IMR-90 (cell line): ENCODE measurements at places on chromosomes 12 and 14. TPM values are rescaled to one million over a fixed set of nuclear protein-coding genes. Genes with fewer than 3 reads are reported as not detected.

DNA sequence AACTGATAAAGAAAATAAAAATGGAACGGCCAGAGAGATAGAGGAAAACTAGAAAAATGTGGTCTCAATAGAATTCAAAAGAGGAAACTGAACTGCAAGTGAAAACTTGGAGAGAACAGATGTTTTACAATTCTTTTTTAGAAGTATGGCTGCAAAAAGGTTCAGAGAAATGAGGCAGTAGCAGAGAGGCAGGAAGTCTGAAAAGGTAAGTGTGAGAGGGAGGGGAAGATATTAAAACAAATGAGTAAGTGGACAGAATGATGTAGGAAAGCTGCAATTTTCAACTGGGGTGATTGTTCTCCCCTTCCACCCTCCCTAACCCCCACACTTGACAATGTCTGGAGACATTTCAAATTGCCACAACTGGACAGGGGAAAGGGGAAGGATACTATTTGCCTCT is 12.9 kb downstream of the BTBD7 start:
- H3K27ac ChIP-seq = no peak overlapping the region
- H3K4me1 ChIP-seq = peaks cover 12% of the 10 kb centered on the region
- no peak for DNase-seq
- H3K27me3 ChIP-seq = no peaks in the 10 kb centered on the region

The MYF5 gene
- not detected in 2 replicates for total RNA-seq

The SNRNP35 gene
- total RNA-seq = 4.7 and 10.6 TPM in 2 replicates

GRCh38 chr12:20557096-20557495 is 138.0 kb upstream of the SLCO1C1 start:
- H3K4me3 ChIP-seq = no peak overlapping the region
- no peak for DNase-seq
- H3K27ac ChIP-seq = no peak overlapping the region
- H3K4me1 ChIP-seq = no peaks in the 10 kb centered on the region

DNA sequence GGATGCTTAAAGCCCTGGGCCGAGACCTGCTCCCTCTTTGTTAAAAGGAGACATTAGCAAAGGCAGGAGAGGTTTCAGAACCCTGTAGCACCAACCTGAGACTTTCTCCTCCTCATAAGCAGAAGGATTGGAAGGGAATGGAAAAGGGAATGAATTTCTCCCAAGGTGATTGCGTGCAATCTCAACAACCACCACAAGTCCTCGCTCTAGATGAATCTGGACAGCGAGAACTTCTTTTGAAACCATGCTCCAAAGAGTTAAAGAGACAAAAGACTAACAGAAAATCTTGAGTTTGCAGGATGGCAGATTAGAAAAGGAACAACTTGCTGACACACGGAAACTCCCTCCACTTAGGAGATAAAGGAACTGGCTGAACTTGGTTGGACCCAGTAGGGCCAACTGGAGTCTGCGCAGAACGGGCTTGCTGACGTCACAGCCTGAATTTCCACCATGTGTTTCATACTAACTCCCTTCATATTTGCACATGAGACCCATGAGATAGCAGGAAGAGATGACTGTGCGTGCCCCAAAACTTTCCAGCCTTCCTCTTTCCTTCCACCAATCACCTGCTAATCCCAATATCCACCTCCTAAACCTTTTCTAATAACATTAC is 137.0 kb downstream of the PTPN11 start:
- no peak overlapping the region for H3K27ac ChIP-seq
- no peak for DNase-seq
- H3K36me3 ChIP-seq = no peaks in the 10 kb centered on the region
- H3K4me3 ChIP-seq = no peak overlapping the region

- DNase-seq = no peak
- H3K4me1 ChIP-seq = no peaks in the 10 kb centered on the region
- no peaks in the 10 kb centered on the region for H3K36me3 ChIP-seq
- no peak overlapping the region for H3K27ac ChIP-seq
Measured at GRCh38 chr14:58119381-58119780, 32.6 kb downstream of the ARMH4 start.

The GSC gene
- not detected in 2 replicates for total RNA-seq

GRCh38 chr14:25607192-25607591 is 557.2 kb upstream of the STXBP6 start:
- no peaks in the 10 kb centered on the region for H3K36me3 ChIP-seq
- H3K27ac ChIP-seq = no peak overlapping the region
- no peaks in the 10 kb centered on the region for H3K4me1 ChIP-seq
- no peak overlapping the region for H3K4me3 ChIP-seq
- H3K27me3 ChIP-seq = no peaks in the 10 kb centered on the region

The DENND5B gene
- 11.9 and 13.4 TPM in 2 replicates for total RNA-seq

DNA sequence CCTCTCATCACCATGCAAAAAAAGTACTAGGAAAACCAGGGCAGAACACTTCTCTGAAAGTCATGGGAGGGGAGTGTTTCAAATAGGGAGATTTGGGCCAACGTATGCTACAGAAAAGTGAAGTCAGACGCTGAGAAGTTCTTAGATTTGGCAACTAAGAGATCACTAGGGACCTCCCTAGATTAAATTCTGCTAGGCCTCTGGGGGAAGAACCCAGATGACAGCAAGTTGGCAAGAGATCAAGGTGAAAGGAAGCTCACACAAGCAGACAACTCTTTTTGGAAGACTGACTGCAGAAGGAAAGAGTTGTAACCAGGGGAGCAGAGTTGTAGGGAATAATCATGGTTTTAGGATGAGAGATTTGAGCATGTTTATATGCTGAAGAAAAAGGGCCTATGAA is 20.7 kb downstream of the IQSEC3 start:
- H3K36me3 ChIP-seq = no peaks in the 10 kb centered on the region
- H3K4me3 ChIP-seq = no peak overlapping the region
- H3K27me3 ChIP-seq = peaks cover 48% of the 10 kb centered on the region

The PLEKHD1 gene
- total RNA-seq = under 0.01 TPM in 1 of 2 replicates, not detected in the other

The IL26 gene
- total RNA-seq = not detected in 2 replicates

- peak; percentile 59 for DNase-seq
- peaks cover 13% of the 10 kb centered on the region for H3K4me1 ChIP-seq
- no peak overlapping the region for H3K27ac ChIP-seq
- no peak overlapping the region for H3K4me3 ChIP-seq
- H3K36me3 ChIP-seq = no peaks in the 10 kb centered on the region
- H3K27me3 ChIP-seq = no peaks in the 10 kb centered on the region
Measured at GRCh38 chr12:18578191-18578590, 159.6 kb downstream of the PLCZ1 start.

DNA sequence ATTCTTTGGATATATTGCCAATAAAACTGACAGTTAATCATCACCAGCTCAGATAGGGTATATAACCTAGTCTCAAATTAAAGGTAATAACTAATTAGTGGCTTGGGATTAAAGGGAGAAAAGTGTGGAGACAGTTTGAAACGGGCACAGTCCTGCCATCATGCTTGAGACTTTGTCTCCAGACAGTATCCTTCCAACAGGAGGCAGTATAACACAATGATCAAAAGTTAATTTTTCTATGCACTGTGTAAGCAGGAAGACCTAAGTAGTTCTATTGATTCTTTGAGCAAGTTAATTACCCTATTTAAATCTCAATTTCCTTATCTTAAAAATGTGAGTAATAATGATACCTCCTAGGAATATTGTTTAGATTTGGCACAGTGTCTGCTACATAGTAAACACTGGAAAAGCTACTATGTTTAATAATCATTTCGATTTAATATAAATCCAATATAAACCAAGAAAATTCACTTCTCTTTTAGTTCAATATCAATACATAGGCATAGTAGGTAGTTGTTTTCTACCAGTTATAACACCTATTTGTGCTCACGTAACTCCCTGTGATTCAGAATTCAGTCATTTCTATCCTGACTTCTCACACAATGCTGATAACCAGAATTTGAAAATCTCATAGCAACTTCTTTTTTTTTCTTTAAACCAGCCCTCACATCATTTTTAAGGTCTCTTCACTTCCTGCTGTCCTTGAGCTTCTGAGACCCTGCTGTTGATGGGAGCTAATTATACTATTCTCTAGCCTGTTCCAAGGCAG is 53.7 kb downstream of the GALNT4 start:
- no peaks in the 10 kb centered on the region for H3K36me3 ChIP-seq
- peaks cover 5% of the 10 kb centered on the region; the same call in 1 of the 2 replicates for H3K4me1 ChIP-seq
- H3K27ac ChIP-seq = no peak overlapping the region
- H3K4me3 ChIP-seq = no peak overlapping the region

DNA sequence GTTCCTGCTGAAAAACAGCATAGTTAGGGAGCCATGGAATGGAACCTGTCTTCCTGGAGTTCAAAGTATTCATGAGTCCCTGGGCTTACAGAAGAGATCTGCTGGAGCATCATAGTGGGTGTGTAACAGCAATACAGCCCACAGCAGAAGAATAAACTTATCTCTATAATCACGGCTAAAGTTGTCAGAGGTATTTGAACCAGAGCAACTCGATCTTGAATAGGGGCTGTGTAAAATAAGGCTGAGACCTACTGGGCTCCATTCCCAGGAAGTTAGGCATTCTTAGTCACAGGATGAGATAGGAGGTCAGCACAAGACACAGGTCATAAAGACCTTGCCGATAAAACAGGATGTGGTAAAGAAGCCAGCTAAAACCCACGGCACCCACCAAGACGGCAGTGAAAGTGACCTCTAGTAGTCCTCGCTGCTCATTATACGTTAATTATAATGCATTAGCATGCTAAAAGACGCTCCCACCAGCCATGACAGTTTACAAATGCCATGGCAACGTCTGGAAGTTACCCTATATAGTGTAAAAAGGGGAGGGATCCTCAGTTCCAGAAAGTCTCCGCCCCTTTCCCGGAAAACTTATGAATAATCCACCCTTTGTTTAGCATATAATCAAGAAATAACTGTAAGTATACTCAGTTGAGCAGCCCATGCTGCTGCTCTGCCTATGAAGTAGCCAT is 223.4 kb downstream of the PCNX1 start:
- peak; percentile 88 for DNase-seq
- no peaks in the 10 kb centered on the region for H3K27me3 ChIP-seq
- H3K4me3 ChIP-seq = peak overlapping the region; percentile 25
- peak overlapping the region; percentile 83 for H3K27ac ChIP-seq
- H3K4me1 ChIP-seq = peaks cover 16% of the 10 kb centered on the region

The ZBTB1 gene
- 37.3 and 63.0 TPM in 2 replicates for total RNA-seq

The TESPA1 gene
- not detected in 2 replicates for total RNA-seq

DNA sequence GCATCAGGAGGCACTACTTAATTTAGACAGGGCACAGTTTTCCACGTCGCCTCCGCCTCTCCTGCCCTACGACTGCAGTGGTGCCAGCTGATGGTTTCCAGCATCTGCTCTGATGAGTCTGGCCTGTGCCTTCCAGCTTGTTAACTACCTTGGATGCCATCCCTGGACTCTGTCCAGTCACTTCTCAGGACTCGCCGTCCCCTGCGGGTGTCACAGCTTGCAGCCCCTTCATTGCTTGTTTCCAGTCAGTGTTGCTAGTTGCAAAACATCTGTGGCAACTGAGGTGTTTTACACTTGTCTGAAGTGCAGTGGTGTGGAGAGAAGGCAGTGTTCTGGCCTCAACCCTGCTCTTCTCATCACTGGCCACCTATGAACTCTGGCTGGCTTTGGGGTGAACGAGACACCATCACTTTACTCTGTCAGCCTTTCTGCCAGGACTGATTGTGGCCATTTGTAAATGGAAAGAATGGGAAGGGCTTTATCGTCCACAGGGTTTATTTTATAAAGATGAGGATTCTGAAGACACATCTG is 8.3 kb downstream of the ADGRD1 start:
- H3K4me1 ChIP-seq = no peaks in the 10 kb centered on the region
- no peak overlapping the region for H3K4me3 ChIP-seq
- no peak for DNase-seq
- no peaks in the 10 kb centered on the region for H3K36me3 ChIP-seq

DNA sequence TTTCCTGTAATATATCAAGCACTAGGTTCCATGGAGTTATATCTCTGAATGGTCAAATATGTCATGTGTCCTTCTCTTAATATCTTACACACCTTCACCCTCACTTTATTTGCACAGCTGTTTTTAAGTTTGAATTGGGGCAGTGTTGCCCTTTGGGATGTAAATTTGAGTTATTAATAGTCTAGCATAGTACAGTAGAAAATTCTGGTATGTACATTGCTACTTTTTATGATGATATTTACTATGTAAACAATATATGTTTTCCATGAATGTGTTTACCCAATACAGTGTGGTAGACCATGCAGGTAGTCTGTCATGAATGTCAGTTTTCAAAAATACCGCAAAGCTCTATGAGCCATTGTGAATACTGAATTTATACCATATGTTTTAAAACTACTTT is 50.5 kb downstream of the METTL25 start:
- H3K4me3 ChIP-seq = no peak overlapping the region
- DNase-seq = no peak
- H3K4me1 ChIP-seq = no peaks in the 10 kb centered on the region
- no peak overlapping the region for H3K27ac ChIP-seq
- H3K36me3 ChIP-seq = no peaks in the 10 kb centered on the region

DNA sequence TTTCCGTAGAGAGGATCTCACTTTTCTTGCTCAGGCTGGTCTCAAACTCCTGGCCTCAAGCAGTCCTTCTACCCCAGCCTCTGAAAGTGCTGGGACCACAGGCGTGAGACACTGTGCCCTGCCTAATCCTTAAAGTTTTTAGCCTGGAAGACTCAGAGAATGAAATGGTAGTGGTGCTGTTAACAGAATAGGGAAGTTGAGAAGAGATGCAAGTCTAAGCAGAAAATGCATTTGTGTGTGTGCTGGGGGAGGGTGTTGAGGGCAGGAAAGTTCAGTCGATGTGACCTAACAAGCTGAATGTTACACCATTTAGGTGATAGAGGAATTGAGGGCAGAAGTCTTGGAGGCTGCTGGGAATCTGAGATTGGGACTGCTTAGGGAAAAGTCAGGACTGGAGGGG is 6.9 kb upstream of the TUBA1A start:
- no peaks in the 10 kb centered on the region for H3K27me3 ChIP-seq
- H3K36me3 ChIP-seq = no peaks in the 10 kb centered on the region
- peaks cover 6% of the 10 kb centered on the region for H3K4me1 ChIP-seq
- DNase-seq = no peak
- H3K27ac ChIP-seq = no peak overlapping the region

DNA sequence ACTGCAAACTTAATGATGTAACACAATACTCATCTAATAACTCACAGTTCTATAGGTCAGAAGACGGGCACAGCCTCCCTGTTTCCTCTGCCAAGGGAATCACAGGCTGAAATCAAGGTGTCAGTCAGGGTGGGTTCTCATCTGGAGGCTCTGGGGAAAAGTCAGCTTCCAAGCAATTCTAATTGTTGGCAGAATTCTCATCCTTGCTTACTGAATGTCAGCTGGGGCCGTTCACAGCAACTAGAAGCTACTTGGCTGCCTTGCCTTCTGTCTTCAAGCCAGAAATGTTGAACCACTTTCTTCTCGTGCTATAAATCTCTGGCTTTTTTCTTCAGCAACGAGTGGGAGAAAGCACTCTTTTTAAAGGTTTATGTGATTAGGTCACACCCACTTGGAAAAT is 80.1 kb upstream of the PDZRN4 start:
- no peak overlapping the region for H3K4me3 ChIP-seq
- H3K27ac ChIP-seq = no peak overlapping the region
- no peaks in the 10 kb centered on the region for H3K4me1 ChIP-seq

- H3K4me3 ChIP-seq = no peak overlapping the region
- peaks cover 2% of the 10 kb centered on the region; the same call in 1 of the 2 replicates for H3K4me1 ChIP-seq
- H3K27me3 ChIP-seq = no peaks in the 10 kb centered on the region
- H3K36me3 ChIP-seq = no peaks in the 10 kb centered on the region
- DNase-seq = no peak
Measured at GRCh38 chr12:1747609-1748008, 56.7 kb downstream of the ADIPOR2 start.

The IRF9 gene
- 29.7 and 34.6 TPM in 2 replicates for total RNA-seq
